ENCODE measurements at places on chromosomes 7 and 10.

- peak; percentile 71 for DNase-seq
Observed at GRCh38 chr10:58023341-58024073, 244.2 kb downstream of the IPMK start.

DNA sequence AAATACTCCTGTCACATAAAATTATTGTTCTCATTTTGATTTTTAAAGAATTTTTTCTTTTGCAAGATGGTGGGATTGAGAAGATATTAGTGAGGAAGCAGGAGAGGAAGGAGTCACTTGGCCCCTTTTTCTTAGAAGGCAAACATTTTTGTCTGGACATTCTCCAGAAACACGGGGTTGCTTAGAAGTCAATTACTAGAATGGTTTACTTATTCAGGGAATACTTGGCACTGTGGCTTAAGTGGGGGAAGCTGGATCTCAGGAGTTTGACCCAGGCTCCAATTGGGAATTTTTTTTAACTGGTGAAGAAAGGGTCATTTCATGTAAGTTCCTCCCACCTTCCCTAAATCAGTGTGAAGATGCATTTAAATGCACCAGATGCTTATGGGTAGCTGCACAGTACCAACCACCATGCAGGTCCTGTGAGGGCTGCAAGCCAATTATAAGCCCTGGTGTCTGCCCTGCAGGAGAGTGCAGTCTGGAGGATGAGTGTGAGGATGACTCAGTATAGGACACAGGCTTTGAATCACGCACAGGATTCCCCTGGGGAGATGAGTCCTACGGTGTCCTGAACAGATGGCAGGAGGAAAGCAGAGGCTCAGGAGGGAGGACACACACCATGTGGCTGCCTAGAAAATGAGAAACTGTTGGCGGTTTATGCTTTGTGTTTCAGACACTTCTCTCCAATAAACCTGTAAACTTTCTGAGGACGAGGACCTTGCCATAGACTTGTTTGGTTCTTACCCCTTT lies 299.1 kb downstream of the PLXNA4 start:
- no peak for DNase-seq

DNA sequence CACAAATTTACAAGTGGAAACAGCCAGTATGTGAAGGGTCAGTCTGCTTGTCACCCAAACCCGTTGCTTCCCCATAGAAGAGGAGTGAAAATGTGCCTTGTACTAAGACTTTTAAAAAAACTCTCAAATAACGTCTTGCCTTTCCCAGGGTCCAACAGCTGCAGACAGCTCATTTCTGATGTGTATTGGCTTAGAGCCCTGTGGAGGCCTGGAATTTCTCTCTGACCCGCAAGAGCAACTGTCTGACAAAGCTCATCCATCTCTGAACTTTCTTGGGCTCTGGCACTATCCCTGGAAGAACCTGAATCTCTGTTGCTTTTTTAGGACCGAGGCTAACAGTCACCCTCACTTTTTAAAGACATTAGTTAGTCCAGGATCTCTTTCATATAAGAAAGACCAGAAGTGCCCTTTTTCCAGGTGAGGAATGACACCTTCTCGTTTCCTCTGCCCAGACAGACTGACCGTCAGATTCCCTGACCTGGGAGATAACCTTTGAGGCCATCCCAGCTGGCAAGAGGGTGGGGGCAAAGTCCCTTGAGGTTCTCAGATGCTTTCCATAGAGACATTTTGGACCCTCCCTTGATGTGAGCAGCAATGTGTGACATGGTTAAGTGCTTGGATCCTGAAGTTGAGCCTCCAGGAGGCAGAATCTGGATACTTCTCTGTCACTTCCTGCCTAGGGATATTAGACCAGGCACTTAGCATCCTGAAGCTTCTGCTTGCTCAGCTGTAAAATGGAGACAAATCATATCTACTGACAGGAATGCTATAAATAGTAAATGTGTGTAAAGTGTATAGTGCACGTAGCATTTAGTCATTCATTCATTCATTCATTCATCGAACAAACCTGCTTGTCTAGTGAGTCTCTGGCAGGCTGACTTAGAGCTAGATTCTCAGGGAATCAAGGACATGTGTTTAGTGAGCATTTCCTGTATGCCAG lies 4.5 kb upstream of the NODAL start:
- peak; percentile 80 for DNase-seq

DNA sequence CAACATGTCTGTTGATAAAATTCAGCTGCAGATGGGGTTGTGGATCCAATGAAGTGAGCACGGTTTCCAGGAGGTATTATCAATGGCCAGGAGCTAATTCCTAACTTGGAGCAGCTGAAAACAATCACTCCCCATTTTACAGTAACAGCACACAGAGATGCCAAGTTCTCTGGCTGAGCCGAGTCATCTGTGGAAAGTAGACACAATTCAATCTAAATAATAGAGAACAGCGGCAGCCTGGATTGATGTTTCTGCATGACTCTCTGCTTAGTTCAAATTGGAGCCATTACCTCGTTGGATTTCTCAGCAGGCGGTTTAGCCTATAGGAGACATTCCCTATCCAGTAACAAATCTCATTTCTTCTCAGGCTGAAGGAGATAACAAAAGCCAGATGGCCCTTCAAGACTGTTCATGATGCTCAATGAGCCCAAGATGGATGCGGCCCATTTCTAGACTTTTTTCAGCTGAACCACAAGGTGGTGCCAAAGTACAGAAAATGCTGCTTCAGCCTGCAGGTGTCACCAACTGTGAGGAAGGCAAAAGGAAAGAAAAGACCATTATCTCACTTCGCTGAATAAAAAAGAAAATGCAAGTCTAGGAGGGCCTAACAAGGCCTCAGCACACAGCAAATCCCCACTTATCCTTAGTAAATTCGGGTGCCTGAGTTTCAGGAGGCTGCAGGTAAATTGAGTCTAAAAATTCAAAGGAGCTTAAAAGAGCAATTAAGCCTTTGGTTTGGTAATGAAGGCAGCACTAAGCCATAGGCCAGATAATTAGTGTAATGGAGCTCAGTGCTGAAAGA lies 83.7 kb downstream of the SLC16A9 start:
- DNase-seq, result peak; percentile 79

GRCh38 chr7:132500727-132501440 lies 75.4 kb downstream of the PLXNA4 start:
- peak; percentile 15 for DNase-seq

- DNase-seq, result no peak
Observed at GRCh38 chr10:126833542-126833941, 71.7 kb upstream of the DOCK1 start.

DNA sequence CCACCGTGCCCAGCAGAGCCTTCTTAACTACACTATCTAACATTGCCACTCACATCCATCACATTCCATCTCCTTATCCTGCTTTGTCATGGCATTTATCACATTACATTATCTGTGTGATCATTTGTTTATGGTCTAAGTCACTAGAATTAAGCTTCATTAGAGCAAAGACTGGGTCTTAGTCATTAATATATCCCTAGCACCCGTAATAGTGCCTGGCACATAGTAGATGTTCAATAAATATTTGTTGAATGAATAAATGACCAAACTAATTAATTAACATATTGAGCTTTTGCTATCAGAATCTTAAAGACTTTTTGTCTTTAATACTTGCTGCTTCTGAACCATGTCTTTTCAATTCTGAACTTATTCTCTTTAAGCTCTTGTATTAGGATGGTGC lies 5.9 kb upstream of the COPG2 start:
- DNase-seq, result no peak

- no peak for DNase-seq
Observed at GRCh38 chr7:110204527-110204926, 886.4 kb upstream of the LRRN3 start.

DNA sequence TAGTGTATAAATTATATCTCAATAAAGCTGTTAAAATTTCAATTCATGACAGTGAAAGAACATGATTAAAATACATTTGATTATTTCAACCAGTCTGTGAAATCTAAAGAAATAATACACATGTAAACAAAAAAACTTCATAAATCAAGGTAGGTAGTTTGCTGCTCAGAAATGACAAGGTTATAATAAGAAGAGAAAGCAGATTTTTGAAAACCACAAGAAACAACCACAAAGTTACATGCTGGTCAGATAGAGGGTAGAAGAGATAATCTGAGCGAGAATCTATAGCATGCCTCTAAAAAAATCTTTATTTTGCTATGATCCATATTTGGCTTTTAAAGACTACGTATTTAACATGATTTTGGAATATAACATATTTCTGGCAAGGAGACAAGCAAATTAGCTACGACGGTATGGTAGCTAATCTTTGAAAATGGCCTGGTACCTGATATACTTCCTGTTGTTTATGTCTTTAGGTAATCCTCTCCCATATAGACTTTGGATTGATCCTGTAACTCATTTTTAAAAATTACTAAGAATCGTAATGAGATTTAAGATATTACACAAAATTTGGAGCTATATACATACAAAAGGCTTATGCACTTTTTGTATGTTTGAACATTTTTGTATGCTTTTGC lies 23.5 kb upstream of the VCL start:
- no peak for DNase-seq

DNA sequence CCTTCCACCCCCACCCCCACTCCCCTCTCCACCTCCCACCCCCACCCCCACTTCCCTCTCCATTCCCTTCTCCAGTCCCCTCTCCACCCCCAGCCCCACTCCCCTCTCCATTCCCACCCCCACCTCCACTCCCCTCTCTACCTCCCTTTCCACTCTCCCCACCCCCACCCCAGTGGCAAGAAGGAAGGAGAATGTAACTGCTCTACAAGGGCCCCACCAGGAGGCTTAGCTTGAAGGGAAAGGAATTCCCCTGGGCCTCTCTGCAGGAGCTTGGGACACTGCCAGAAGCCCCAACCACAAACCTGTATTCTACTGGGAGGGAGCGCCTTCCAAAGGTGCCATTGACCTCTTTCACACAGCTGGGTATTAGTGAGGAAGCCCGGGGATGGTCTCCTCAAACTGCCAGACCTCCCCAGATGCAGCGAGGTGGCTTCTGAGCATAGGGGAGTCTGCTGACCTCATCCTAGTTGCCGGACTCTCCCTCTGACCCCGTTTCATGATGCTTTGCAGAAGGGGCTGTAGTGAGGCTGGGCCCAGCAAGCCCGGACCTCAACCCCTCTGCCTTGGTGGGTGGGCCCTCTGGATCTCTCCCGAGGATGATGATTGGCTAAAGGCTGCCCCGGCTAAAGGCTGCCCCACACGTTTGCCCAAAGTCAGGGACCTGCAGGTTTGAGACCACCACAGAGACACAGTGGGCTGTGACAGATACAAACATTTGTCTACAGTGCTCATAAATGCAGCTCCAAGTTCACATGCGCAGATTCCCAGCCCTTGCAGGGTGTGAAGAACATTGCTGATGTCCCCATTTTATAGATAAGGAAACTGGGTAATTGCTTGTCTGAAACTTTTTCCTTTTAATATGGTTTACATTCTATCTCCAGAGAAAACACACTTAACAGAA lies 2.9 kb downstream of the DEPP1 start:
- peak; percentile 71 for DNase-seq

- peak; percentile 81 for DNase-seq
Observed at GRCh38 chr10:34655286-34656170, 159.6 kb downstream of the PARD3 start.

GRCh38 chr7:132869166-132869861 lies 212.6 kb downstream of the CHCHD3 start:
- no peak for DNase-seq

GRCh38 chr10:80273523-80274170 lies 15.8 kb downstream of the MAT1A start:
- DNase-seq, result no peak

- no peak for DNase-seq
Observed at GRCh38 chr7:51090411-51090810, 226.2 kb downstream of the COBL start.

DNA sequence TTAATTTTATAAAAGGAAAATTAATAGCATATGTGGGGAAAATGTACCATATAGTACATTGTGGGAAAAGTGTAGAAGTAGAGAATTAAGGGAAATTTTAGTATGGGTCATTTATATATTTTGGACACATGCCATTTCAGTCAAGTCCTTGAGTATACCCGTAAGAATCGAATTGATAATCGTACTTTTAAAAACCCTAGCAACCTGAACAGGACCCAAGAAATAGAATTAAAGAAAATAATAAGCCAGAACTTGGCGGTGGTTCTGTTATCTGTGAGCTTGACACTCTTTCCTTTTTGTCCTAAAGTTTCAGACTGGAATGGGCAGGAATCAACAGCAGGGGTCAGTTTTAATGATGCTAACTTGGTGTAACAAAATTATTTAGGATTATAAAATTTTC lies 221.0 kb downstream of the CDK14 start:
- no peak for DNase-seq

- DNase-seq, result no peak
Observed at GRCh38 chr7:155848691-155849669, 36.7 kb upstream of the SHH start.

- DNase-seq, result no peak
Observed at GRCh38 chr7:90607196-90607595, 11.1 kb downstream of the CDK14 start.

DNA sequence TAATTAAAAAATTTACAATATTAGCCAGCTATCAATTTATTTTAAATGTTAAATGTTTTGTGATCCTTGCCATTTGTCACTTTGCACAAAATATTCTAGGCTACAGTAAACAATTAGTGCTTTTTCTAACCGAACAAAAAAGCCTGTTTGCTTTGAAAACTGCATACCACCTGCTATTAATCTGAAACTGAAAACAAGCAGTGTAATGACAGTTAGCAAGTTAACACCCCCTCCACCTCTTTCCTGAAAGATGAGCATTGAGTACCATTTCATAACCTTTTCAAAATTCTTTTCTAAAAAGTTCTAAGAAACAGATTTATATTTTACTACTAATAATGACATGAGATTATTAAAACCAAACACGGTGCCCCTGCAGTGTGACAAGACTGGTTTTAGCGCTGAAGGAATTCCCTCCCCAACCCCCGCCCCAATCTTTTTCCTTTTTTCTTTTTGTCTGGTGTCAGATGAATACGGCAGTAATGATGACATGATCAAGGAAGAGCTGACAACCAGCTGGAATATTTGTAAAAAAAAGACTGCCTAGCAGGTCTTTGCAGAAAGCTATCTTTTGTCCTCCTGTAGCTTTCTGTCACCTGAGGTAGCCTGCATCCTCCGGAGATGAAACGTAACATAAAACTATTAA lies 175.6 kb downstream of the CHCHD3 start:
- DNase-seq, result no peak

GRCh38 chr7:70288781-70289456 lies 690.6 kb downstream of the AUTS2 start:
- DNase-seq, result peak; percentile 13

GRCh38 chr7:26329520-26330255 lies 38.0 kb downstream of the SNX10 start:
- DNase-seq, result no peak

DNA sequence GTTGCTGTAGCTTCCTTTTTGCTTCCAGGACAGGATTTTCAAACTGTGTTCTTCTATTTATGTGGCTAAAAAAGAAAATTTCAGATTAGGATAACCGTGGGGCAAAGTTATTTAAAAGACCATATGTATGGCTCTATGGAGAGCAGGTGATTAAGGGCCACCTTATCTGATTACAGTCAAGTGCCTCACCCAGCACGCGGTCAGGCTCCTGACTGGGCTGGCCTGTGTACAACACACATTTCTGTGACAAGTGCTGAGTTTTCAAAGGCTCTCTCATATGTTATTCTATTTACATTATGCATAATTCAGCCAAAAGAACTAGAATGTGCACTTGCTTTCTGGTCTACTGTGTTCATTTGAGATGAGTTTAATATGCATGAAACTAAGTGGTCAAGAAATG lies 547.4 kb downstream of the PHTF2 start:
- no peak for DNase-seq
